ENCODE measurements at places on chromosomes 11 and 22. TPM values are rescaled to one million over a fixed set of nuclear protein-coding genes. Genes with fewer than 3 reads are reported as not detected.

DNA sequence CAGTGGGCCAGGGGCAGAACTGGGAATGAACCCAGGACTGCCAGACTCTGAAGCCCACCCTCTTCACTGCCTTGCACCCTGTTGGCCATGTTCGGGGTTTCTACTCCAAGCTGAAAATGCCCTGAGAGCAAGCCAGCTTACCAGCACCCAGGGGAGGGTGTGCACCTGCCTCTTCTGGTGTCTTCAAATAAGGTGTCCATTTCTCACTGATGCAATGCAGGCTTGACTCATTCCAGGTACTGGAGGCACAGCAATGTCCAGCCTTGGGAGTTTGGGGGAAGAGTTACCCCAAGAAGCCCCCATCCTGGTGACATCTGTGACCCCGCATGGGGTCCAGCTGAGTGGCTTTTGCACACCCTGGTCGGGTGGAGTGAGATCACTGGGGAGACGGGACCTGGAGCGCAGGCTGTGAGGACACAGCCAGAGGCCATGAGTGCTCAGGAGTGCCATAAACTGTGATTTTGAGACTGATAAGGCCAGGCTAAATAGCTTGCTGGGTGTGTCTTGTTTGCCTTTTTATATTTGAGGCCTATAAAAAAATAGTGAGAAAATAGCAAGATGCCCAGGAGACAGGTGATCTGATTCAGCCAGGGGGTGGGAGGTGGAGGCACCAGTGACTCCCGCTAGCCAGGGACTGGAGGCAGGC, 4.6 kb upstream of the CERK start:
- peaks cover 18% of the 10 kb centered on the region for H3K27me3 ChIP-seq
- peaks cover 7% of the 10 kb centered on the region for H3K4me1 ChIP-seq
- H3K36me3 ChIP-seq = no peaks in the 10 kb centered on the region
- H3K4me3 ChIP-seq = no peak overlapping the region
- no peak for DNase-seq
- H3K27ac ChIP-seq = no peak overlapping the region

- peaks cover 4% of the 10 kb centered on the region for H3K4me1 ChIP-seq
- no peaks in the 10 kb centered on the region for H3K27me3 ChIP-seq
- H3K27ac ChIP-seq = no peak overlapping the region
- DNase-seq = no peak
- no peak overlapping the region for H3K4me3 ChIP-seq
- peaks cover 9% of the 10 kb centered on the region for H3K36me3 ChIP-seq
These were observed 1.9 kb upstream of the RNH1 start for GRCh38 chr11:508956-509355.

- peaks cover 4% of the 10 kb centered on the region for H3K36me3 ChIP-seq
- no peak overlapping the region for H3K27ac ChIP-seq
- H3K4me1 ChIP-seq = no peaks in the 10 kb centered on the region
- DNase-seq = no peak
- H3K27me3 ChIP-seq = no peaks in the 10 kb centered on the region
These were observed 42.3 kb downstream of the C11orf91 start for GRCh38 chr11:33658195-33658900.

DNA sequence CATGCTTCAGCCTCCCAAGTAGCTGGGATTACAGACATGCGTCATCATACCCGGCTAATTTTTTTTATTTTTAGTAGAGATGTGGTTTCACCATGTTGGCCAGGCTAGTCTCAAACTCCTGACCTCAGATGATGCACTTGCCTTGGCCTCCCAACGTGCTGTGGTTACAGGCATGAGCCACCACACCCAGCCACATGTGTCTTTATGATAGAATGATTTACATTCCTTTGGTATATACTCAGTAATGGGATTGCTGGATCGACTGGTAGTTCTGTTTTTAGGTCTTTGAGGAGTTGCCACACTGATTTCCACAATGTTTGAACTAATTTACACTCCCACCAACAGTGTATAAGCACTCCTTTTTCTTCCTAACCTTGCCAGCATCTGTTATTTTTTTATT, 276.2 kb downstream of the METTL15 start:
- no peak overlapping the region for H3K4me3 ChIP-seq
- H3K36me3 ChIP-seq = no peaks in the 10 kb centered on the region
- no peaks in the 10 kb centered on the region for H3K4me1 ChIP-seq
- no peak overlapping the region for H3K27ac ChIP-seq

DNA sequence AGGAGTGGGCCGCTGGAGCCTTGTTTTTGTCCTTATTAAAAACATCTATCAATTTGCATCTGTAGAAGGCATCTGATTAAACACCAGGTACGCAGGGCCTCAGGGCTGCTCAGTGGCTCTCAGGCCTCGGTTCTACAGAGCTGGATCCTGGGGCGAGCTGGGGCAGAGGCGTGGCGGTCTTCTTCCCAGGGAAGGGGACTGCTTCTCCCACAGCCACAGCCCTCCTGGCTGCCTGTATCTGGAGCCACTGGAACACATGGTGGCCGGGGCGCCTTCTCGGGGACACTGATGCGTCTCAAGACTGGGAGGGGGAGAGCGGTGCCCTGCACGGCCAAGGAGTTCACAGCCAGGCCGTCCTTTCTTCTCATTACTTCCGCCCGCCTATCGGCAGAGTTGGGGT, 1178.2 kb downstream of the BRD1 start:
- no peak overlapping the region for H3K27ac ChIP-seq
- DNase-seq = no peak
- no peaks in the 10 kb centered on the region for H3K27me3 ChIP-seq
- H3K4me1 ChIP-seq = no peaks in the 10 kb centered on the region
- H3K36me3 ChIP-seq = no peaks in the 10 kb centered on the region
- H3K4me3 ChIP-seq = no peak overlapping the region

GRCh38 chr11:3914805-3915204, 59.3 kb downstream of the STIM1 start:
- no peaks in the 10 kb centered on the region for H3K36me3 ChIP-seq
- no peaks in the 10 kb centered on the region for H3K27me3 ChIP-seq
- H3K27ac ChIP-seq = no peak overlapping the region
- DNase-seq = no peak
- no peak overlapping the region for H3K4me3 ChIP-seq

GRCh38 chr11:120331301-120331996, 4.8 kb upstream of the ARHGEF12 start:
- H3K4me1 ChIP-seq = peaks cover 6% of the 10 kb centered on the region
- H3K27me3 ChIP-seq = no peaks in the 10 kb centered on the region
- H3K36me3 ChIP-seq = peaks cover 5% of the 10 kb centered on the region

DNA sequence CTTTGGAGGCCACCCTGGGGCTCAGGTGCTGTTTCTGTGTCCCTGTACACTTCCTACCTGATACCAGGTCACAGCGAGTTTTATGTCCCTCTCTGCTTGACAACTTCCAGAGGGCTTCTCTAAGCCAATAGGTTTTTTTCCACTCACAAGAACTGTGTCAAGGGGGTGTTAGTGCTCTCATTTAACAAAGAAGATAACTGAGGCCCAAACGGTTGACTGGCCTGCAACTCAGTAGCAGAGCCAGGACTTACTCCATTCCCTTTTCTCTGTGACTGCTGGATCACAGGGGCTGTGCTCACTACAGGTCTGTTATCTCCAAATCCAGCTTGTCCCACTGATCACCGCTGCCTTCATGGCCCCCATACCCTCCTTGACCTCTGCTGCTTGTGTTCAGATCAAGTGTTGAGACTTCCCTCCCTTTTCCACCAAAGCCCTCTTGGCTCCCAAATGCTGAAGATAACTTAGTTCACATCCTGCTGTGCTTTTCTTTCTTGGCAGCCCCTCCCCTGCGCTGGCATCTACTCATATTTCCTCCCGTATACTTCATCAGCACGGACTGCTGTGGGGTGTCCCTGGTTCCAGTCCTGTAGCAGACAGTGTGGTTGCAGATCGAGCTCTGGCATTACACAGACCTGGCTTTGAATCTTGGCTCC, 41.3 kb downstream of the POU2F3 start:
- DNase-seq = no peak
- H3K27ac ChIP-seq = no peak overlapping the region
- H3K36me3 ChIP-seq = no peaks in the 10 kb centered on the region
- H3K4me1 ChIP-seq = peaks cover 1% of the 10 kb centered on the region
- H3K27me3 ChIP-seq = peaks cover 9% of the 10 kb centered on the region

DNA sequence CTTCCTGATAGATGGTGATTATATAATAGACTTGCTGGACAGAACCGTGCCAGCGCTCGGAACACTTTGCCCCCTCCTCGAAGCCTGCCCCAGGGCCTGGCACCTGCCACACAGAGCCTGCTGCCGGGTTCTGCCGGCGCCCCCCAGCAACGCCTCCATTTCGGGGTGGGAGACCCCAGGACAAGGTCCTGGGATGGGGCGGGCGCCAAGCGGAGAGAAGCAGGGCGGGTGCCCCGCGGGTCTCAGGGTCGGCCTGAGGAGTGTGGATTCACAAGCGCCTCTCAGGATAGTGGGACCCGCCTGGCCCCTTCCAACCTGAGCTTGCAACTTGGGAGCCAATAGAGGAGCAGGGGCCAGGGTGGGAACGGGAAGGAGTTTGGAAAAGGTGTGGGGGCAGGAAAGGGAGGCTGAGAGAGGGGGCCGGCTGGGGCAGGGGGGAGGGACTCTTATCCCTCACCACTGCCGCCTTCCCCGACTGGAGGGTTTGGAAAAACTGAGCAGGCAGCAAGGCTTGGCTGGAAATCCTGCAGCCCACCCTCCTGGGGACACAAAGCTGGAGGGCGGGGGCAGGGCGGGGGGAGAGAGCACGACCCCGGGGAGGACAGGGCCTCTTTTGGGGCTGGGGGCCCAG, 3.3 kb upstream of the BCL9L start:
- no peaks in the 10 kb centered on the region for H3K36me3 ChIP-seq
- peak overlapping the region; percentile 97 for H3K27ac ChIP-seq
- H3K4me1 ChIP-seq = peaks cover 22% of the 10 kb centered on the region
- DNase-seq = no peak

DNA sequence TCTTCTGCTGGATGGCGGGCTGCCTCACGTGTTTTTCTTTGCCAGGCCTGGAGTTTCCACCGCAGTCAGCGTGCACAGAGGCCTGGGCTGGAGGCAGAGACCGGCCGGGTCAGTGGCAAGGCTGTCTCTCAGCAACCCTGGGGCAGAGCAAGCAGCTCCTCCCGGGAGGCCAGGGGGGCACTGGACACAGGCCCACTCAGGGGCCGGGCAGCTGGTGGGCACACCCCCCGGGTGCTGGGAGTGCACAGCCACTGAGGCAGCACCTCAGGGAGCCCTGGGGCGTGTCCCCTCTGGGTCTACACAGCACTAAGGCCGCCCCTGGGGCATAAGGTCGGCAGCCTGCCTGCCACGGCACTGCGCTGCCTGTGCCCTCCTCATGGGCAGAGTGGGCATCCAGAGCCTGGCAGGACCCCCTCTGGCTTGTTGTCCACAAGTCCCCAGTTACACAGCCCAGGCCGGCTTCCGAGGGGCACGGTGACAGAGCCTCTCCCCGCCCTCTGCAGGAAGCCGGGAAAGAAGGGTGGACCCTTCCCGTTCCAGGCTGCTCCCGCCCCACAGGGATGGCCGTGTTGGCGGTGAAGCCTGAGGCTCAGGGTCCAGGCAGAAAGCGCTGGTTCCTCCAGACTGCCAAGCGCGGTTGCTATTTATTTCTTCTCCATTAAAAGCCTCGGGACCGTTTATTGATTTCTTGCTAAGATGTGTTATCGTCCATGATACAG, 18.5 kb upstream of the TH start:
- H3K27me3 ChIP-seq = peaks cover 20% of the 10 kb centered on the region
- no peak overlapping the region for H3K27ac ChIP-seq
- H3K4me1 ChIP-seq = peaks cover 11% of the 10 kb centered on the region

DNA sequence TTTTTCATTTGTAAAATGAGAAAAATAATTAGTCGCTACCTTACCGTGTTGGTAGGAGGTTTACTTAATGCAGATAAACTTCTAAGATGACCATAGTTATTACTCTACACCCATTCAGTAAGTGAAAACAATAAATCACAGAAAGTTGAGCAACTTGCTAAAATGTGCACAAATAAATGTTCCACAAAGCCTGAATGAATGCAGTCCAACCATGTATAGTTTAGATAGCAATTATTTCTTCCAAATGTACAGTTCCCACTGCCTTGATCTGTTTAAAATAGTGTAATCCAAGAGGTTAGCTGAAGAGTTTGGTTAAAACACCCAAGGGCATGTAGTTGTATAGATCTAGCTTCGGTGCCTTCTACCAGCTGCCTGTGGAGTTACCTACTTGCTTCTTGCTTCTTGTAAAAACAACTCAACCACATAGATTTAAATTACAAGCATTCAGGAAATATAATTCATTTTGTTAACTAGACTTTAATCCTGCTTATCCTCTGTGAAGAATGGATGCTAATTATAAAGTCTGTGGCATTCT, 106.3 kb upstream of the CARD18 start:
- peaks cover 4% of the 10 kb centered on the region for H3K4me1 ChIP-seq
- H3K27me3 ChIP-seq = no peaks in the 10 kb centered on the region
- no peaks in the 10 kb centered on the region for H3K36me3 ChIP-seq
- H3K27ac ChIP-seq = no peak overlapping the region
- no peak overlapping the region for H3K4me3 ChIP-seq

GRCh38 chr11:86117001-86117711, 48.3 kb upstream of the PICALM start:
- peaks cover 2% of the 10 kb centered on the region for H3K36me3 ChIP-seq
- peaks cover 3% of the 10 kb centered on the region for H3K4me1 ChIP-seq
- H3K27ac ChIP-seq = no peak overlapping the region
- H3K27me3 ChIP-seq = no peaks in the 10 kb centered on the region
- H3K4me3 ChIP-seq = no peak overlapping the region
- DNase-seq = no peak

GRCh38 chr11:69640260-69640994, 529 bp upstream of the CCND1 start:
- peak overlapping the region; percentile 96 for H3K4me3 ChIP-seq
- H3K36me3 ChIP-seq = peaks cover 5% of the 10 kb centered on the region
- H3K4me1 ChIP-seq = peaks cover 25% of the 10 kb centered on the region
- no peaks in the 10 kb centered on the region for H3K27me3 ChIP-seq

GRCh38 chr22:30354644-30355043, 2.0 kb downstream of the SF3A1 start:
- peak overlapping the region; percentile 97 for H3K4me3 ChIP-seq
- DNase-seq = no peak
- no peak overlapping the region for H3K27ac ChIP-seq
- H3K27me3 ChIP-seq = no peaks in the 10 kb centered on the region
- peaks cover 23% of the 10 kb centered on the region for H3K4me1 ChIP-seq
- peaks cover 15% of the 10 kb centered on the region for H3K36me3 ChIP-seq

DNA sequence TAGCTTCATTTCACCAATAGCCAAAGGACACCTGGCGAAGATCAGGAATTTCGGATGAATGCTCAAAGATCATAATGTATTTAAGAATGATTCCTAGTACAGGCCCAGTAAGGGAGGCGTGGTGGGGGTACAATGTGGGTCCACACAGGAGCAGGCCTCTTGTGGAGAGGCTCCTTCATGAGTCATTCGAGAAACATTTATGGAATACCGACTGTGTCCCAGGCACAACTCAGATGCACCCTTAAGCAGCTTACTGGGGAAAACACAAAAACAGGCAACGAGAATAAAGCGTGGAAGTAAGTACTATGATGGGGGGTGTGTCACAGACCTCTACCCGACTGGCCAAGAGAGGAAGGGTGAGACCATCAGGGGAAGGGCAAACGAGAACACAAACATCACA, 44.5 kb downstream of the SMCO4 start:
- peaks cover 3% of the 10 kb centered on the region for H3K36me3 ChIP-seq
- H3K4me1 ChIP-seq = peaks cover 11% of the 10 kb centered on the region
- H3K27ac ChIP-seq = no peak overlapping the region
- DNase-seq = no peak

C22orf31 gene
- total RNA-seq = not detected

CELSR1 gene
- total RNA-seq = 20.9 TPM

BLID gene
- not detected for total RNA-seq

RAB38 gene
- total RNA-seq = 15.6 TPM
